ENCODE measurements at places on chromosomes 5 and 9. TPM values are rescaled to one million over a fixed set of nuclear protein-coding genes. Genes with fewer than 3 reads are reported as not detected.

- H3K27ac ChIP-seq = no peak overlapping the region
- no peak for DNase-seq
- no peaks in the 10 kb centered on the region for H3K36me3 ChIP-seq
- no peaks in the 10 kb centered on the region for H3K27me3 ChIP-seq
- H3K4me1 ChIP-seq = no peaks in the 10 kb centered on the region
Measured at GRCh38 chr5:52007230-52007858, 624.1 kb downstream of the ISL1 start.

DNA sequence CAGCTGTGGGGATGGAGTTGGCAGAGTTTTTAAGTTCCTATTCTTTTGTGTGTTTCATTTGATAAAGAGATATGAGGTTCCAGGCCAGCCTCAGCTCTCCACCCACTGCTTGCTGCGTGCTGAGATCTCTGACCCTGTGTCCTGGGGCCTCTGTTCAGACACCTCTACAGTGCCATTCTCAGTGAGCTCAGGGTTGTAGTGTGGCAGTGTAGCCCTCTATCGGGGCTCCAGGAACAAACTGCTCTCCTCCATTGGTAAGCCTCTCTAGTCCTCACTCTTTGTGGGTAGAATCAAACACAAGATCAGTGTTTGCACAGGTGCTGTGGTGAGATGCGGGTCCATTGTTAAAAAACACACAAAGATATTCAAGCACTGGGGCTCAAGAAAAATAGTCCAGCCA lies 386.6 kb upstream of the RPS23 start:
- no peak for DNase-seq
- no peaks in the 10 kb centered on the region for H3K4me1 ChIP-seq
- no peaks in the 10 kb centered on the region for H3K27me3 ChIP-seq
- H3K27ac ChIP-seq = no peak overlapping the region
- H3K4me3 ChIP-seq = no peak overlapping the region

DNA sequence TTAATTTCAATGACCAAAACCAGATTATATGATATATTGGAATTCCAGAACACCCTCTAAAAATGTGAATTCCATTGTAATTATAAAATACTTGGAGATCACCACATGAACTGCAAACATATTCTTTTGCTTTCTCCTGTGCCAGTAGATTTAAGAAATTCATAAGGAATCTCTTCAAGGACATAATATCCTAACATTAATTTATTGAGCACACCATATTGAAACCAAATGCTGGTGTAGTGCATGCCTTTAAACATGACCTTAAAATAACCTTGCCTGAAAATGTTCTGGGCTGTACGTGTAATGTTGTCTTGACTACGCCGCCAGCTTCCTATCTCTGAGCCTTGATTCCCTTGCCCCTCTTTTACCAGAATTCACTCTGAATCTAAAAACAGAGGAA lies 205.0 kb upstream of the ACTBL2 start:
- H3K36me3 ChIP-seq = no peaks in the 10 kb centered on the region
- no peak overlapping the region for H3K4me3 ChIP-seq
- H3K27me3 ChIP-seq = no peaks in the 10 kb centered on the region
- H3K27ac ChIP-seq = no peak overlapping the region
- H3K4me1 ChIP-seq = peaks cover 4% of the 10 kb centered on the region
- DNase-seq = no peak

- H3K27ac ChIP-seq = peak overlapping the region; percentile 29
- H3K4me3 ChIP-seq = peak overlapping the region; percentile 50
- no peaks in the 10 kb centered on the region for H3K27me3 ChIP-seq
- peaks cover 17% of the 10 kb centered on the region for H3K4me1 ChIP-seq
Measured at GRCh38 chr9:127225801-127226625, 38.6 kb upstream of the GARNL3 start.

Gene NOXA1
- total RNA-seq = 3.4 TPM

GRCh38 chr5:134070725-134071613 lies 43.5 kb upstream of the TCF7 start:
- H3K4me1 ChIP-seq = no peaks in the 10 kb centered on the region
- H3K36me3 ChIP-seq = no peaks in the 10 kb centered on the region

GRCh38 chr9:118366228-118366627 lies 662.0 kb downstream of the TLR4 start:
- H3K27ac ChIP-seq = no peak overlapping the region
- H3K27me3 ChIP-seq = no peaks in the 10 kb centered on the region
- no peaks in the 10 kb centered on the region for H3K4me1 ChIP-seq
- H3K36me3 ChIP-seq = no peaks in the 10 kb centered on the region
- no peak overlapping the region for H3K4me3 ChIP-seq
- DNase-seq = no peak

Gene HAPLN1
- 0.12 TPM for total RNA-seq

Gene SLC36A3
- total RNA-seq = not detected

DNA sequence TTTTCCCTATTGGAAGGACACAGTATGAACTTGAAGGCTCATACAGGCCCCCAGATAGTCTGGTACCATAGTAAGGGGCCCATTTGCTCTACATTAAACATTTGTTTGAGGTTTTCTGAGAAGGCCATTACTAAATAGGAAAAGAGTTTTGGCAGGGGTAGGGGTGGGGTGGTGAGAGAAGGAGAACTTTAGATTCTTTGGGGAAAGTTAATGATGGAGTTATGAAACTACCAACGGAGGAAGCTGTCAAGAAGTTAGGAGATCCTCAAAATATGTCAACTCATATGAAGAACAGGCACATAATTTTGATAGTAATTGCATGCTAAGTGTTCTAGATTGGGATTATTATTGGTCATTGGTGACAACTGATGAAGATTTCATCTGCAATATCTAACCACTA lies 114.7 kb downstream of the TAF11L14 start:
- DNase-seq = no peak
- no peaks in the 10 kb centered on the region for H3K4me1 ChIP-seq
- H3K27me3 ChIP-seq = no peaks in the 10 kb centered on the region
- no peaks in the 10 kb centered on the region for H3K36me3 ChIP-seq
- no peak overlapping the region for H3K4me3 ChIP-seq

Gene EGFLAM
- total RNA-seq = 8.8 TPM

Gene LHX6
- total RNA-seq = 2.8 TPM

Gene IGIP
- total RNA-seq = 13.7 TPM

DNA sequence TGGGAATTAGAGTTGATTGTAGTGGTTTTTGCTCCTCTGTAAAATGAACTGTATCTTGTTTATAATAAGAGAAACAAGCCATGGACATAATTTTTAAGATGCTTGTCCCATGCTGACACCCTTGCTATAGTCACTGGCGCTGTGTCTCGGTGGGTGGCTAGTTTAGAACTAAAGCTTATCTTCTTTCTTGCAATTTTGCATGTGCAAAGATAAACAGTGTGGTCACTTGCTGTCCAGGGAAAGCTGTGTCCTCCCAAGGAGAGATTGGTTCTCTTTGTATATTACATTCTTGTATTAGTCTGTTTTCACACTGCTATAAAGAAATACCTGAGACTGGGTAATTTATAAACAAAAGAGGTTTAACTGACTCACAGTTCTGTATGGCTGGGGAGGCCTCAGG lies 143.8 kb downstream of the MELK start:
- H3K27me3 ChIP-seq = no peaks in the 10 kb centered on the region
- no peaks in the 10 kb centered on the region for H3K4me1 ChIP-seq
- no peak overlapping the region for H3K27ac ChIP-seq
- H3K4me3 ChIP-seq = no peak overlapping the region
- H3K36me3 ChIP-seq = no peaks in the 10 kb centered on the region

DNA sequence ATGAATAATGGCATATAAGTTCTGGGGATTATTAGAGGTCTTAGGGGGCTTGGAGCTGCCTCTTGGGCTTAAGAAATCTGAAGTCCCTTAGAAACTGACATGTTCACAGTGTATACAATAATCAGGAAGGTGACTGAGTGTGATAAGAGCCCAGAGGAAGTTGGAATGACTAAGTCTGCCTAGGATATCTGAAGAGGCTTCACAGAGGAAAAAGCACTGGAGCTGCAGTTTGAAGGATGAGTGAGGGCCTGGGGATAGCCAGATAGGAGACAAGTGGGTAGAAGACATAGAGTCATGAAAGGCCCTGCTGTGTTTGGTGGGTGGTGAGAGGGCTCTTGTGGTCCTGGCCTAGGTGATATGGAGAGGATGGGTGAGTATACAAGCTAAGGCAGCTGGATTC lies 8.8 kb downstream of the NEUROG1 start:
- no peaks in the 10 kb centered on the region for H3K27me3 ChIP-seq
- no peak overlapping the region for H3K27ac ChIP-seq
- H3K4me1 ChIP-seq = no peaks in the 10 kb centered on the region
- no peak for DNase-seq
- no peaks in the 10 kb centered on the region for H3K36me3 ChIP-seq
- no peak overlapping the region for H3K4me3 ChIP-seq

DNA sequence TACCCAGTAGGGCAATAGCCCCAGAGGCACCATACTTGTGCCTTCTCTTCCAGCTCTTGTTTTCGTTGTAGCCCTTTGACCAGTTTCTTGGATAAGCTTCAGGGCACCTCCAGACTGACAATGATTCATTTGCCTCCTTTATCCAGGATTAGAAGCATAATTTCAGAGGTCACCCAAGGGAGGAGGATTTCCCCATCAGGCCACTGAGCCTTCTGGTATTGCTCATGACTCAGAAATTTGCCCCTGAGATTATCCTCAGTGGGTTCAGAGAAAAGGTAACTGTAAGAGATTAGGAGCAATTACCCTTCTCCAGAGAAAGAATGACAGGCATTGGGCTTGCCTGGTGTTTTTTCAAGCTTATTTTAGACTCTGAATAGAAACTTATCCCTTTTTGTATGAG lies 147.9 kb downstream of the MSX2 start:
- H3K36me3 ChIP-seq = no peaks in the 10 kb centered on the region
- H3K4me3 ChIP-seq = no peak overlapping the region

Gene FAM221B
- total RNA-seq = not detected

Measured in right atrium auricular region (tissue), 2 donors.